ENCODE measurements at places on chromosomes 11 and 22.
A peak's percentile ranks its signal among the peaks of the same experiment; 100 is the strongest.

DNA sequence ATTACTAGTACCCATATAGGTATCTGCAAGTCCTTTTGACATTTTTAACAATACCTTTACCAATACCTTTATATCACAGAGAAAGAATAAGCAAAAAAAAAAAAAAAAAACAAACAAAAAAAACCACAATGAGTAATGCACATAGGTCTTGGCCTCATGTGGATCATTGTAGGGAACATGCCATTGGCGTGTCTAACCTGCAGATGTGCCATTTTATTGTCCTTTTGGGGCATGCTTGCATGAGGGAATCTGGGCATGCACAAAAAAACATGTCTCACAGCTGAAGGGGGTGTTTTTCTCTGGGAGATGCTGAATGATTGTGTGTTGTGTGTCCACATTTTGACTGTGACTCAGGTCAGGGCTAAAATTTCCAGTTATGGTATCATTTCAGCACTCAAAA is 361.6 kb downstream of the GUCY1A2 start:
- DNase-seq, result no peak

GRCh38 chr22:43151251-43152002 is at the start of gene TSPO:
Gene TSPO, plus strand, starts transcription at chr22:43151559. Its CDS starts 7,680 bp downstream, at chr22:43159239.
- peak; percentile 61 for DNase-seq

GRCh38 chr11:91243630-91244029 is 981.0 kb upstream of the FAT3 start:
- no peak for DNase-seq

GRCh38 chr11:50188040-50188439 is 155.4 kb downstream of the OR4C45 start:
- no peak for DNase-seq

DNA sequence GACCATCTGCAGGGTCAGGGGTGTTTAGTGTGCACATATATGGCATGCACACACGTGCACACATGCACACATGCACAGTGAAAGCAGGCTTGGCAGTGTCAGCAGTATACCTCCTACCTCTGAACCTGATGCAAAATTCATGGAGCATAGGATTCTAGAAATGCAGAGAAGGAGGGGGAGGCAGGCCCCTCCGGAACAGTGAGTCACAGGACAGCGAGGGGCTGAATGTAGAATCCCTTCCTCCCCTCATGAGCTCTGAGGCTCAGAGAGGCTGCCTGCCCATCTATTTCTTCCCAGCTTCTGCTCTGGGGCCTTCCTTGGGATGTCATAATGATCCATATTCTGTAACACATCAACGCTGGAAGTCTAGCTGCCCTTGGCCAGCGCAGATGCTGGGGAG is 66.7 kb upstream of the NECTIN1 start:
- no peak for DNase-seq

- DNase-seq, result no peak
Observed at GRCh38 chr22:22452211-22452610, 56.3 kb downstream of the ZNF280B start.

- DNase-seq, result no peak
Observed at GRCh38 chr22:20395907-20396287, 1.9 kb downstream of the ZNF74 start.

GRCh38 chr11:121717296-121717695 is 264.5 kb upstream of the SORL1-AS1 start:
- no peak for DNase-seq

- no peak for DNase-seq
Observed at GRCh38 chr22:26949193-26949592, 291.8 kb downstream of the MIAT start.

- no peak for DNase-seq
Observed at GRCh38 chr22:46350121-46350520, 14.6 kb downstream of the TRMU start.

DNA sequence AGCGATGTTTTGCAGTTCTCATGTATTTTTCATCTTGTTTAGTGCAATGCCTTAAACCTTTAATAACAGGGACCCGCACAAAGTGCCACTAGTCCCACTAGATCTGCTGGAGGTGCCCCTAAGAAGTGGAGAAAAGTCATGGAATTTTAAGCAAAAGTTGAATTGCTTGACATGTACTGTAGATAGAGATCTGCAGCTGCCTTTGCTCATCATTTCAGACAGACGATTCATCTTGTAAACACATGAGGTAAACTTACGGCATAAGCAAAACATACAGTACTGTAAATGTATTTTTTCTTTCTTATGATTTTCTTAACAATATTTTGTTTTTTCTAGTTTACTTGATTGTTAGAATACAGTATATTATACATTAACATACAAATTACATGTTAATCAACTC is 295.6 kb downstream of the CASP12 start:
- DNase-seq, result no peak

DNA sequence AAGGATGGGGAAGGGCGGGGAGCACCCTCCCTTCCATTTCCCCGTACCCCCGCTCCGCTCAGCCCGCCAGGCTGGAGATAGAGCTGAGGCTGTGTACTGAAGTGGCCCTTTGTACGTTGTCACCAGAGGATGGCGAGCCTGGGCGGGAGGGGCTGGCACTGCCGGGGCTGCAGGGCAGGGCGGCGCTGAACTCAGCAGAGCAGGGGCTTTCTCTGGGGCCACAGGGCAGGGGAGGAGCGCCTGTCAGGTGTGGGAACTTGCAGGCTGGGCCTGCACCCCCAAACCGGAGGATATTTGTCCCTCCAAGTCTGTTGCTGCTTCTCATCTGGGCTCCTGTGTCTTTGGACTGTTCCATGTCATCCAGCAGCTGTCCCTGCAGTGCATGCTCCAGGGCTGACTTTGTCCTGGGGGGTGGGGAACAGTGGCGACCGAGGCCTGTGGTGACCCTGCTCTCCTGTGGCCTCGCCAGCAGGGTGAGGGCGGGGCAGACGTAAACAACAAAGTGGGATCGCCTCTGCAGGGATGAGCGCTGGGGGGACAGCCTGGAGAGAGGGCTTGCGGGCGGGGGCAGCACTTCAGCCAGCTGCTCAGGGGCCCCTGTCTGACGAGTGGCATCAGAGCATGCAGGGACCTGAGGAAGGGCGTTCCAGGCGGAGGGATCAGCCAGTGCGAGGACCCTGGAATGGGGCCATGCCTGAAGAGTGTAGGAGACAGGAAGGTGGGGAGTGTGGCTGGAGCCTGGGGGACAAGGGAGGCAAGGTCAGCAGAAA is 13.1 kb downstream of the MGAT3 start:
- no peak for DNase-seq

DNA sequence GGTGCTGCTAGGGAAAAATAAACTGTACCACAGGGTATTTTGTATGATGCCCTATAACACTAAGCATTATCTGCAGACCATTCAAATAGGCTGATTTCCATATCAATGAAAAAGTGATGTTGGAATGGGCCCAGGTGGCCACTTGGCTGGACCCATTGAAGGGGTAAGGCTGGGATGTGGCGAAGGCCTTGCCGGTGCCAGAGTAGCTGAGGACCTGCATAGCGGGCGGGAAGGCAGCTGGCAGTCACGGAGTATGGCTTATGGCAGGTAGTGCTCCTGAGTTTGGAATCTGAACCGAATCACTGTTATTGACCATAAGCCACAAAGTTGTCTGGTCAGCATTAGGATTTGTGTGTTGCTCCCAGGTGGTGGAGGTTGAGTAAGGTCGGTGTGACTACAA is 131.0 kb downstream of the MICAL2 start:
- DNase-seq, result no peak

Measured in CD4-positive, alpha-beta T cell treated with Interleukin-1 beta for 1 hour (primary cell).